ENCODE measurements at places on chromosomes 6 and 20.

- no peak for DNase-seq
Observed at GRCh38 chr20:4083098-4083865, 67.9 kb upstream of the RNF24 start.

DNA sequence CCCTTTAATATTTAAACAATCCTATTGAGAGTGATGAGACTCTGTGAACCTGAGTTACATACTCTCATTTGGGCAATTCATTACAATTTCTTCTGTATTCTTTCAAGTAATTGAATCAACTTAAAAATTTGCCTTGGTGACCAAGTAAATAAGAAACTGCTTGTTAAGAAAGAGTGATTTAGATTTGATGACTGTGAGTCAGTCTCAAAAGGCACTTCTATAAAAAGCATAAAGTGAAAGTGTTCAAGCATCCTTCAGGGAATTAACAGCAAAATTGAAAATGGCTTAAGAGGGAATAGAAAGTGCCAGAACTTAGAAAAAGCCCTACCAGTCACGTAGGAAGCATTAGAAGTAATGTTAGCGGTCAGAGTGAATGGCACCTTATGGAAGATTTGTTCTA is 654.7 kb downstream of the EPM2A start:
- no peak for DNase-seq

- DNase-seq = no peak
Observed at GRCh38 chr6:104728448-104728847, 131.3 kb downstream of the HACE1 start.

DNA sequence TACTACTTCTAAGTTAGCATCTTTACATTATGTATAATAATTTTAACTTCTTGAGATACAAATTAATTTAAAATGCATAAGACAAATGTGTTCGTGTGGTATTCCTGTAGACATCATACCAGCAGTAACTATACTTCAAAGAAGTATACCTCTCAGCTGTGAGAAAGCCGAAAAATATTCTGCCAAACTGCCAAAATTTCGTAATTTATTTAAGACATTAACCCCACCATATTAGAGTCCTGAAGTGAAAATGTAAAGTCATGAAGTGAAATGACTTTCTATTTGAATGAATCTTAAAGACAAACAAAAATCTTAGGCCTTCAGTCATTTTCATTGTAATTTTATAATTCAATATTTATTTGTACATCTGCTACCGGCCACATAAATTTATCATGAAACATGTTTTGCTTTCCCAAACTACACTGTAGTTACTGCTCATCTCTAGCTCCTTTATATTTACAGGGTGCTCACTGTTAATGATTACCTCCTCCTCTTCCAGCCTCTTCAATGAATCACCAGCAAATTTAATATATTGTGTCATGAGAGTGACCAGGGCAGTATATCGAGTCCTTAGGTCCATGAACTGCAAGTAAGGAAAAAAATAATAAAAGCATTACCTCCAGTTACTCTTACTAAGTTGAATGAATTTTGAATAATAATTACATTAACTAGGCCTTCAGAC is 18.5 kb downstream of the DST start:
- DNase-seq = no peak

GRCh38 chr20:35065181-35065580 is 27.4 kb downstream of the TRPC4AP start:
- no peak for DNase-seq

- no peak for DNase-seq
Observed at GRCh38 chr20:10125757-10126156, 91.0 kb downstream of the ANKEF1 start.

GRCh38 chr20:63568986-63569949 is 4.8 kb downstream of the HELZ2 start:
- no peak for DNase-seq

- no peak for DNase-seq
Observed at GRCh38 chr6:83590416-83590815, 78.1 kb downstream of the PRSS35 start.

- no peak for DNase-seq
Observed at GRCh38 chr20:50574108-50574507, 63.9 kb downstream of the PTPN1 start.

GRCh38 chr6:158752613-158753012 is 66.6 kb downstream of the EZR start:
- no peak for DNase-seq

- DNase-seq = no peak
Observed at GRCh38 chr6:19723545-19723944, 113.6 kb upstream of the ID4 start.

DNA sequence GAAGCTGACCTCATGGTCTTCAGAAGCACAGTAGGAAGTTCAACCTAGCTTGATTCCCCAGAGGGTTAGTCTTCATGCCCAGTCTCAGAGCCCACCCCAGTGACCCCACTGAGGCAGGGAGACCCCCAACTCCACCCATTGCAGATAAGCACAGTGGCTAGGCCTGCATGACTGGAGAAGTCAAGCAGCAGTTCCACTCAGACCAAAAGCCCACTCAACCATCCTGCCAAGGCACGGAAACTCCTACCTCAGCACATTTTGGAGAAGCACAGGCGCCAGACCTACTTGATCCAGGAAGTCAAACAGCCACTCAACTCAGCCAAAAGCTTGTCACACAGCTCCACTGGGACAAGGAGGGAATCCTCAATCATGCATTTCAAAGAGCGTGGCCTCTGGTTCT is 78.4 kb upstream of the HTR1E start:
- no peak for DNase-seq

- peak; percentile 3 for DNase-seq
Observed at GRCh38 chr6:129267028-129267427, 384.1 kb downstream of the LAMA2 start.

- no peak for DNase-seq
Observed at GRCh38 chr20:51938559-51939258, 136.4 kb upstream of the SALL4 start.

Measured in NCI-H1930 (cell line).